ENCODE measurements at places on chromosomes 4 and X.
A peak's percentile ranks its signal among the peaks of the same experiment; 100 is the strongest.

GRCh38 chr4:40325406-40326019, 9.6 kb upstream of the CHRNA9 start:
- peak; percentile 27 for DNase-seq

DNA sequence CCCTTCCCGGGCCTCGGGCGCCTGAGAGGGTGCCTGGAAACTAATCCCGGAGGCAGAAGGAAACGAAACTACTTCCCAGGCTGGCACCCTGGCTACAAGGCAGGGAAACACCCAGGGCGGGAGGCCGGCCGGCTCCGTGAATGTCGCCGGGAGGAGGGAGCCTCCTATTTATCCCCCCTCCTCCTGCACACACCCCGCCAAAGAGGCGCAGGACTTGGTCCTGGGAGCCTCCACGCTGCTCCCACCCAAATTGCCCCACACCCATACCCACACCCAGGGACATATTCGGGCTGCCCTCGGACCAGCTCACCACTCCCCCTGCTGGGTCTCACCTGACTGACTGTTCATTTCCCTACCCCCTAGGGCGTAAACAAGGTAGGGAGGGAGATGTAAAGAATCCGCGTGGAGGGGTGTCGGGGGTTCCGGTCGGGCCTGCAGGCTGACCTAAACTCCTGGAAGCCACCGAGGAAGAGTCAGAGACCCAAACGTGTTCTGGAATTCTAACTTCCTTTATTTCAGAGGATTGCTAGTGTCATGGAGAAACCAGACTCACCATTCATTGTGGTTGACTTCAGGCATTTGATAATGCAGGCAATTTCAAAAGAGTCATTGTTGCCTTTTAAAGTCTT, at the start of gene BTC:
Gene BTC (minus strand): TSS at position 142 of the 629 bp plus-strand sequence. CDS start 198 bp downstream, outside the sequence.
- DNase-seq = peak; percentile 18

DNA sequence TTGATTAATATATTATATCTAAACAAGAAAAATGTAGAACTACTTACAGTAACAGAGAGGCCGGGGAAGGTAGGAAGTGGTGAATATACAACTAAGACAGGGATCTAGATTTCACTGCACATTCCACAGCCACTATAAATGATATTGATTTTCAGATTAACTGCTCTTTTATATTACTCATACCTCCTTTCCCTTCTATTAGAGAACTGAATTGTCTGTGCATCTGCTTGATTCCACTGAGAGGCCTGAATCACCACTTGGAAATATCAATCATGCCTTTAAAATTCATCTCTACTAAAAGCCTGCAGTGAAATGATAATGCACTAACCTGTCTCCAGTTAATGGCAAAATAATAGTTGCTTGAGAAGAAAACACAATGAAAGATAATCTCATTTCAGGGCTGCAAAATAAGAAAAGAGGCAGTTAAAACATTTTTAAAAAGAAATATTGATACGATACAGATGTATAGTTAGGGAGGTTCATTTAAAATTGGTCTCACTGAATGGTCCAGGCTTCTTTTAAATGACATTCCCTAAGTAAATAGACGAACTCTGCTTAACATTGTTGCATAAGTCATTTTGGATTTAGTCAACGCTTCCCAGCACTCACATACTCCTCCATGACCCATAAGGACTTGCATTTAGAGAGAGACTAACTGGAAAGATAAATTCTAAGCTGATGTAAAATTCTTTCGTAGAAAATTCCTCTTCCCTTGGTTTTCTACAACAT, 3.8 kb downstream of the ANTXR2 start:
- no peak for DNase-seq

GRCh38 chrX:24468245-24468644, 3.2 kb downstream of the PDK3 start:
- DNase-seq = no peak

DNA sequence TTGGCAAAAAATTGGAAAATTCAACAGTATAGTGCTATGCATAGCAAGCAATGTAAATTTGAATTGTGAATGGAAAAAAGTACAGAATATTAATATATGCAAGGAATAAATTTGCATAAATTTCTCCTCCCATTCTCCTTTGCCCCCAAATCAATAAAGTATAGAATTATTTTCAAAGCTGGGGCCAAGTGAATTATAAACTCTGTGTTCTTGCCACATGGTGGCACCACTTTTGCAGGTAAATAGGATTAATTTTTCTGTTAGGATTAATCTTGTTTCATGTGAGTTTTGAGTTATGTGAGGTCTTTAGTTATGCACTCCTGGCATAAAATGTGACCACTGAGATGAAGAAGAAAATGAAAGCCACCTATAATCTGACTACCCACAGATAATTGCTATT, 19.9 kb downstream of the COPS4 start:
- DNase-seq = no peak

DNA sequence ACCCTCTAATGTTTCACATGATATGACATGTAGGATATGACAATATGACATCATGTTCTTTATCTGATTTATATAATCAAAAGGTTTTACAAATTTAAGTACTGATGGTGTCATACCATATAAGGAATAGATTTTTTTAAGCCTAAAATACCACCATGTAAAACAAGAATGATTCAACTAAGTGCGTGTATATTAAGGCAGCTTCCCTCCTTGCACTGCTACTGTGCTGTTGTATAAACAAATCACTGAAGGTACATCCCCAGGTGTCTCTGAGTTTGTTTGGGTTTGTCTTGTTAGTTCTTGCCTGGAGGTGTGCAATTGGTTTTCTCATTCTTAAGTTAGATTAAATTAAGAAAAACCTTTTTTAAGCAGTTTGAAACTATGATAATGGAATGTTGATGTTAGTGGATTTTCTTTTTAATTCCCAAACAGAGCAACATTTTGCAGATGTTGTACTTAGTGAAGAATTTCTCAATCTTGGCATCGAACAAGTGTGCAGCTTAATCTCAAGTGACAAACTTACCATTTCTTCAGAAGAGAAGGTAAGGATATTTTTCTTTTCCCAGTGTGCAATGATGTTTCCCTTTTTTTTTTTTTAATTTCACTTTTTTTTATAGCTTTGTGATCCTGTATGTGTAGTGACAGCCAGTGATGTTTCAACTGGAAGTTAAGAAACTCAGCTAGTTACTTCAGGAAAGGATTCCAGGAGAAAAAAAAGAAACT, 33.4 kb upstream of the MSMO1 start:
- DNase-seq = no peak

- no peak for DNase-seq
Measured at GRCh38 chr4:55398966-55399365, 3.2 kb downstream of the TMEM165 start.

DNA sequence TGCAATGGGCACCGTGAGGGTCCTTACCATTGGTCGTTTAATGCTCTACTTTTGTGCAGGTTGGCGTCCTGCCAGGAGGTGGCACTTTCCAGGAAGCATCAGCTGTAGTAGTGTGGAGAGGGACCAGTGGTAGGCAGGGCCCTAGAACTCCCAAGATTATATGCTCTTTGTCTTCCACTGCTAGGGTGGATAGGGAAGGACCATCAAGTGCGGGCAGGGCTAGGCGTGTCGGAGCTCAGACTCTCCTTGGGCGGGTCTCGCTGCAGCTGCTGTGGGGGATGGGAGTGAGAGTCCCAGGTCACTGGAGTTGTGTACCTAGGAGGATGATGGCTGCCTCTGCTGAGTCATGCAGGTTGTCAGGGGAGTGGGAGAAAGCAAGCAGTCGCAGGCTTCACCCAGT, 134.7 kb downstream of the KLF8 start:
- DNase-seq = no peak

DNA sequence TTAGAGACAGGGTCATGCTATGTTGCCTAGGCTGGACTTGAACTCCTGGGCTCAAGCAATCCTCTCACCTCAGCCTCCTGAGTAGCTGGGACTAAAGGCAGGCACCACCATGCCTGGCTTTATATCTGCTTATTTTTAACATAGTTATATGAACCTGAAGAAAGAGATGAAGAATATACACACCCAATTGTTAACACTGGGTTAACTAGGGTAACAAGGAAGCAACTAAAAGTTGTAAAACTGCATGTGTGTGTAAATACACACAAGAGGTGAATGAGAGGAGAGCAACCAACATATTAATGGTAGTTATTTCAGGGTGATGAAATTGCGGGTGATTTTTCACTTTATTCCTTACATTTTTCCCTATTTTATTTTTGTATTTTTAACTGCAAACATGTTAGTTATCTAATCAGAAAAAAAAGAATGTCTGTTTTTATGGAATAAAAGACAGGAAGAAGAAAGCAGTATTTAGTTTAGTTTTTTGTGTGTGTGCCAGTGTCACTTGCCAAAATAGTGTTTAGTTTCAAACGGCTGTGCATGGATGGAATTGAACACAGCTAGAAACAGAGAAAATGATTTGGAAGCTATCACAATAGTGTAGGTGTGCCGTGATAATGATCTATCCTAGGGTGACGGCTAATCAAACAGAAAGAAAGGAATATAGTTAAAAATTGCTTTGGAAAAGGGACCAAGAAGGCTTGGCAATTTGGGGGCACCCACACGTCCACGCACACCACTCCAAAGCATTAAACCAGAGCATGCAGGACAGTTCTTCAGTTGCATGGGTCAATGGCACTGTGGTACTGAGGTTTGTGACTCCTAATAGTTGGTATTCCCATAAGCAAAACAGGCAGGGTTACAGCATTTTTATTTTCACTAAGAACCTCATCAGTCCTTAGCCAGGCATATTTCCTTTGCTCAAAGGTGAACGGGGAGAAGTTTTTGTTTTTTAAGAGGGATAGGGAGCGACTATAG, 89.1 kb upstream of the KLHL13 start:
- no peak for DNase-seq
